ENCODE measurements at places on chromosomes 12 and 14. TPM values are rescaled to one million over a fixed set of nuclear protein-coding genes. Genes with fewer than 3 reads are reported as not detected.

GRCh38 chr12:93626160-93626559 is 51.0 kb upstream of the CRADD start:
- no peak for DNase-seq

PTPRQ gene
- 1.5 TPM for polyA plus RNA-seq

GRCh38 chr14:75170772-75171171 is 5.6 kb downstream of the TMED10 start:
- DNase-seq: no peak

- DNase-seq: no peak
Measured at GRCh38 chr14:33967138-33967537, 16.3 kb upstream of the EGLN3 start.

B4GALNT3 gene
- 12.9 TPM for polyA plus RNA-seq

- no peak for DNase-seq
Measured at GRCh38 chr12:54463484-54463883, 9.9 kb downstream of the GTSF1 start.

KRT77 gene
- polyA plus RNA-seq: 0.32 TPM

TAS2R42 gene
- polyA plus RNA-seq: not detected

GRCh38 chr12:57089271-57090245 is 644 bp downstream of the NAB2 start:
- DNase-seq: peak; percentile 75

GRCh38 chr14:23167116-23167847 is 16.2 kb downstream of the SLC7A8 start:
- no peak for DNase-seq

GRCh38 chr12:14824012-14824634 is 10.1 kb upstream of the SMCO3 start:
- no peak for DNase-seq

SIX4 gene
- polyA plus RNA-seq: 26.3 TPM

- no peak for DNase-seq
Measured at GRCh38 chr14:68346556-68347343, 446.1 kb downstream of the ZFP36L1 start.

DNA sequence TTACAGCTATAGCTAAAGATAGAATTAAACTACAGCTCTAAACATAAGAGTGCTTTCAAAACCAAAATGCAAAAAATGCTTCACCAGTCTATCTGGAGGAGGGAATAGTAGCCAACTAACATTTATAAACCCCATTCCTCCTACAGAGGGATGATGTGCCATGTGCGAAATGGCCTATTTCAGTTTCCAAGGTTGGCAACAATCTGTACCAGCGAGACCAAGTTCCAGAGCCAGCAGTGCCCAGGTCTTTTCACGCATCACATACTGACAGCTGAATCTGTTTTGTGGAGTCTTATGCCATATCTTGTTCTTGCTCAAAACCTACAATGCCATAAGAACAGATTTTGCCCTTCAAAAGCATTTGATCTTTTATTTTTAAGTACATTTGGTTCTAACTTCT is 24.5 kb downstream of the NELL2 start:
- DNase-seq: no peak

- no peak for DNase-seq
Measured at GRCh38 chr12:56778756-56779155, 15.6 kb downstream of the HSD17B6 start.

DNA sequence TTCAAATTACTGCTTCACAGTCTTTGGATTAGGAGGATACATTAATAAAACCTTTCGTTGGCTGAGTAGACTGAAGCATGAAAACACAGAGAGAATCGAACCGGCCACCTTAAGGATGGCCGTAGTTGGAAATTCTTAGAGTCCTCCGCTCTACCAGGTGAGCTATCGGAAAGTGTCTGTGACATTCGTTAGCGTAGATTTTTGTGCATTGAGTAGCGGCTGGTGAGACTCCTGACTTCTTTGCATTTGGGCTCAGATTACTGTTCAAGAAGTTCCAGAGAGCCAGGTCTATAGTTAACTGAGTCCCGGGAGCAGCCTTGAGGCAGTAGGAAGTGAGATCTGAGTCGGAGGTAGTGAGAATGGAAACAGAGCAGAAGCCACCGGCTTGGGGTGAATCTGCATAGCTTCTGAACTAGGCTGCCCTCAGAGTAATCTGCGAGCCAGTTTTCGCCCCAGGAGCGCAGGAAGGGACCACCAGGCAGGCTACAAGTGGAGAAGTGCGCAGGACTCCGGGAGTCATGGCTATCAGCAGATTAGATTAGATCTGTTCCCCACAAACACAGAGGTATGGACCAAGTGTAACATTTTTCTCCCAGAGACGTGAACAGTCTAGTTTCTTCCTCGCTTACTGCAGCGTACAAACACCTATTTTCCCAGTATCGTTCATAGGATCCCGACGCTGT is 11.0 kb downstream of the OR6S1 start:
- no peak for DNase-seq

MEG3 gene
- polyA plus RNA-seq: 6,647 TPM

DNA sequence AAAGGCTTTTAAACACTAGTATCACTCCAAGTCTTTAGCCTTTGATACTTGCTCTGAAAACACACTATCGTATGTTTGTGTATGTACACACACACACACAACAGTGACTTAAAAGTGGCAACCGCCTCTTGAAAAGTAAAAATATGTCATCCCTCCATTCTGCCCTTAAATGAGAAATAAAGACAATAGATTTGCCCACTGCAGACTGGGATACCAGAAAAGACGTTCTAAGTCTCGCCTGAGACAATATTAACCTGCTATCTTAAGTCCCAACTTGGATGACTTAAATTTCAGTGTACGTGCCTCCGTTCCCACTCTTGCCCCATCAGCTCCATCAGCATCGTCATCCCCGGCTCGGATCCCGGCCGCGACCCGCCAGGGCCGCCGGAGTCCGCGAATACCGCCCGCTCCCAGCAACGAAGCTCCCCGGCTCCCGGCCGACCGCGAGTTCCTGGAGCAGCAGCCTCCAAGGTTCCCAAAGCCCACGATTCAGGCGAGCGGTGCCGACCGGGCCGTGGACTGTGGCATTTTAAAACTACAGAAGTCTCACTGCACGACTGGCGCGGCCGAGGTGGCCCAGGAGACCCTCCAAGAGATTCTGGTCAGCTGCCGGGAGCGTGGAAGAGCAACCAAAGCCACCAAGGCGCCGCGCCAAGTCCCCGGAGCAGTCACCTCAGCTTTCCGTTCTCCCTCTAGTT is 2.8 kb upstream of the ARID2 start:
- peak; percentile 80 for DNase-seq

PSMD9 gene
- polyA plus RNA-seq: 44.4 TPM

- no peak for DNase-seq
Measured at GRCh38 chr14:29569194-29569593, 358.5 kb downstream of the PRKD1 start.

FBLN5 gene
- polyA plus RNA-seq: 53.0 TPM

RBP5 gene
- polyA plus RNA-seq: 3.7 TPM

GRCh38 chr12:24861766-24862540 is 86.9 kb downstream of the BCAT1 start:
- no peak for DNase-seq

SLC6A12 gene
- polyA plus RNA-seq: 0.75 TPM

DNA sequence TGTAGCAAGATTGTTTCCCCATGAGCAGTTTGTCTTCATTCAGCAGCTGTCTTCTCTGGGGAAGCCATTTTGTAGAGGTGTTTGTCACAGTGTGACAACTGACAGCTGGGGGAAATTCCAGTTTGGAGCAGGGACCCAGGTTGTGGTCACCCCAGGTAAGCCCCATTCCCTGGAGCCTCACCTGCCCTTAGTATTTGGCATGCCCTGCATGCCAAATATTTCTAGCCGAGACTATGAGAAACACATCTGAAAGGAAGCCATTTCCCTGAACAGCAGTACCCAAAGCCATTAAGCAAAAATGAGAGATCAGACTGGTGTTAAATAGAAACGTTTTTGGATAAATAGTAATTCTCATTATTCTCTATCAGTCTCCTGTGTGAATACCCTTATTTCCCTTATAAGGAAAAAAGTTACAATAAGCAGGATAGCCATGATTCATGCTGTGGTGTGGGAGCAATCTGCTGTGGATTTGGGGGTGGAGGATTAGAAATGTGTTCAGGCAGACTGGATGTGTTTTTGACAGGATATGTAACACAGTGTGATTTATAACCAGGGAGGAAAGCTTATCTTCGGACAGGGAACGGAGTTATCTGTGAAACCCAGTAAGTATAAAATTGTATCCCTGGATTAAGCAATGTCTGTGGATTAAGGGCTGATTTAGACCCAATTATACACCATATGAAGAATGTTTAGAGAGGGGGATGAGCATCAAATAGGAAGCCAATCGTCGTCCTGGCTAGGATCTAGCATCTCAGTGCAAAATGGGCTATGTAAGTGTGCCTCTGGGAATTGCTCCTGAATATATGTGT is 68.9 kb downstream of the DAD1 start:
- no peak for DNase-seq

- no peak for DNase-seq
Measured at GRCh38 chr12:87960566-87960965, 68.6 kb downstream of the C12orf50 start.

GRCh38 chr12:124915239-124916236 is 1.1 kb upstream of the UBC start:
- no peak for DNase-seq

DNA sequence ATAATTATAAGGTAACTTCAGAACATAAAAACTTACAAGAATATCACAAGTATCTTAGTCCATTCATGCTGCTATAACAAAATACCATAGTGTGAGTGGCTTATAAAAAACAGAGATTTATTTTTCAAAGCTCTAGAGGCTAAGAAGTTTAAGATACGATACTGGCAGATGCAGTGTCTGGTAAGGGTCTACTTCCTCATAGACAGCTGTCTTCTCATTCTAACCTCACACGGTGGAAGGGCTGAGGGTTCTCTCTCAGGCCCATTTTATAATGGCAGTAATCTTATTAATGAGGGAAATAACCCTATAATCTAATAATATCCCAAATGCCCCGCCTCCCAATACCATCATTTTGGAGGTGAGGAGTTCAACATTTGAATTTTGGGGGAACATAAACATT is 23.7 kb upstream of the OSBPL8 start:
- DNase-seq: no peak

- no peak for DNase-seq
Measured at GRCh38 chr12:4323396-4323795, 2.4 kb downstream of the TIGAR start.

DNA sequence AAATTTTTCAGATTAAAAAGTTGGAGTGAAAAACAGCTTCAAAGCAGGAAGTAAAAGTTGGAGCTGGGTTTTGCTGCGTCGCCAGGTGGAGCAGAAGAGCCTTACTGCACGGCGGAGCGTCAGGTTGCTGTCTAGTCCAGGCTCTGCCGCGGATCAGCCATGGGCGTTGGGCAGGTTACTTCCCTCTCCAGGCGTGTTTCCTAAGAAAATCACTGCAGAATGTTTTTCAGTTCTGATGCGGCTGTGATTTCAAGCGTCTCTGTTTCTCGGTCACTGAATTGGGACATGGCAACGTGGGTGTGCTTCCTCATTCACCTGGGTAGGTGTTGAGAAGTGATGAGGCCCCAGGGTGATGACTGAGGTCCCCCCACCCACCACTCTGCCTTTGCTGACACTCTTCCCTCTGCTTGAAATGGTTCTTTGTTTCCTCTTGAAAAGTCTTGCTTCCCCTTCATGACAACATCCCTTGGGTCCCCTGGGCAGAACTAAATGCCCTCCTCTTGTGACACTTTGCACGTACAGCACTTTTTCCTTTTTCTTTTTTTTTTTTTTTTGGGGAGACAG is 7.6 kb downstream of the EVL start:
- DNase-seq: no peak

GRCh38 chr14:77201696-77202095 is 20.1 kb downstream of the TMEM63C start:
- no peak for DNase-seq

- DNase-seq: no peak
Measured at GRCh38 chr14:83994020-83994419, 1535.9 kb upstream of the FLRT2 start.

PIWIL1 gene
- polyA plus RNA-seq: 0.09 TPM

DNA sequence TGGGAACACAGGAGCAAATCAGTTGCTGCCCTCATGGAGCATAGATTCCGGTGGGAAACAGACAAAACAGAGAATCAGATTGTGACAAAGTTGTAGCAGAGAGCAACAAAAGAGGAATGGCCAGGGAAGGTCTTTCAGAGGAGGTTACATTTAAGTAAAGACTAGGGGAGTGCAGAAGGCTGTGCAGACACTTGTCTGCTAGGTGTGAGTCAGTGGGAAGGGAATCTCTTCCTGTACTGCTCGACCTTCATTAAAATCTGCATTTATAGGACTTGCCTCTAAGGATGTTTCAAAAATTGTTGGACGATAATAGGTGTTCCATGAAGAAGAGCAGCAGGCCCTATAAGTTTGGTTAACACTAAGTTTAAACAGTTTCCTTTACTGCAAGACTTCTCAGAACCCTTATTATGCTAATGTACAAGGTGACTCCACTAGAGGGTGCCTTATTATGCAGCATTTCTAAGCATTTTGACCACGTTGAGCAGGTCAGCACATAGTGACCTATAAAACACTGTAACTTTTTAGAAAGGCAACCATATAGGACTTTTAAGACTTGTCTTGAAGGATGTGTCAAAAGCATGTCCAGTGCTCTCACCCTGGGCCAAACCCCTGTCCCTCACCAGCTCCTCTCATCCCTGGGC is 91.8 kb upstream of the RIC8B start:
- no peak for DNase-seq
